CD4-positive, alpha-beta T cell treated with Interleukin-17A for 4 hours (primary cell): ENCODE measurements at places on chromosomes 3 and 15.

DNA sequence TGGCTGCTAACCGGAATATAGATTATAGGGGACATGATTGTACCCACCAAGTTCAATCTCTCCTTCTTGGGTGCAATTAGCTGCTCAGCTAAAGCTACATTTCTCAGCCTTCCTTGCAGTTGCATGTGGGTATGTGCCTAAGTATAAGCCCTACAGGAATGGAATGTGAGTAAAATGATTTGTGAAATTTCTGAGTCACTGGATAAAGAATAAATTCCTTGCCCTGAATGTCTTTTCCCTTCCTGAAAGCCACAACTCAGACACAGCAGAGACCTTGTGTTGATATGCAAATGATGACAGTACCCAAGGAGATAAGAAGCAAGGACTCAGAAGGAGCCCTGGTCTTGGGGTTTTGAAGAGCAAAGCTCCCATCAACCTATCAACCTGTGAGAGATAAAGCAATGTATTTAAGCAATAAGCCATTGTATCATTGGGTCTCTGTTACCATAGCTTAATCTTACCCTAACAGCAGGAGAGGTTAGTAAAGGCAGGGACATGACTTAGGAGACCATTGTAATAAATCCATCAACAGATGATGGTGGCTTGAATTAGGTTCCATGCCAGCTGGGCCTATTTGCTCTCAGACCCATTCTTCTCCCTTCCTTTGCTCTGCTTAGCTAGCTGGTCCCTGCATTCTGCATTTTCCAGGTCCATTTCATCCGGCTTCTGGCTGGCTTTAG, 25.6 kb upstream of the ZNF280D start:
- no peak for DNase-seq

DNA sequence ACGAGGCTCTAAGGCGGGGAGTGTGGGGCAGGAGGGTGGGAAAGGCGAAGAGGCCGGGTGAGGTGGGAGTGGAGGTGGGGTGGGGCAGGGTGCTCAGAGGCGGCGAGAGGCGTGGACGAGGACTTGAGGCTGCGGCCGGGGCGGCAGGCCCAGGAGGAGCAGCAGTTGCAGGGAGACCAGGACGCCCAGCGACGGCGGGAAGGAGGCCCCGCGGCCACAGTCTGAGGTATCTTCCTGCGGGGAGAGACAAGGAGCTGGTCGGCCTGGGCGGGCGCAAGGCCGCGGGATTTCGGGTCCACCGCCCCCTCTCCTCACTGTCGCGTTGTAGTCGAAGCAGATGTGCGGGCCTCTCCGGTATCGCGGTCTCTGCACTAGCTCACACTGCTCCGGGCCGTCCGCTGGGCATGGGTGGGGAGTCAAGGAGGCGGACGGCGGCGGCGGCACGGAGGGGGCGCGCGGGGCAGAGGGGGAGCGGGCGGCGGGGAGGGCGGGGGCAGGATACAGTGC, 5.3 kb upstream of the TMEM115 start:
- DNase-seq = no peak

- DNase-seq = no peak
Measured at GRCh38 chr15:89077750-89078149, 10.5 kb upstream of the ABHD2 start.

DNA sequence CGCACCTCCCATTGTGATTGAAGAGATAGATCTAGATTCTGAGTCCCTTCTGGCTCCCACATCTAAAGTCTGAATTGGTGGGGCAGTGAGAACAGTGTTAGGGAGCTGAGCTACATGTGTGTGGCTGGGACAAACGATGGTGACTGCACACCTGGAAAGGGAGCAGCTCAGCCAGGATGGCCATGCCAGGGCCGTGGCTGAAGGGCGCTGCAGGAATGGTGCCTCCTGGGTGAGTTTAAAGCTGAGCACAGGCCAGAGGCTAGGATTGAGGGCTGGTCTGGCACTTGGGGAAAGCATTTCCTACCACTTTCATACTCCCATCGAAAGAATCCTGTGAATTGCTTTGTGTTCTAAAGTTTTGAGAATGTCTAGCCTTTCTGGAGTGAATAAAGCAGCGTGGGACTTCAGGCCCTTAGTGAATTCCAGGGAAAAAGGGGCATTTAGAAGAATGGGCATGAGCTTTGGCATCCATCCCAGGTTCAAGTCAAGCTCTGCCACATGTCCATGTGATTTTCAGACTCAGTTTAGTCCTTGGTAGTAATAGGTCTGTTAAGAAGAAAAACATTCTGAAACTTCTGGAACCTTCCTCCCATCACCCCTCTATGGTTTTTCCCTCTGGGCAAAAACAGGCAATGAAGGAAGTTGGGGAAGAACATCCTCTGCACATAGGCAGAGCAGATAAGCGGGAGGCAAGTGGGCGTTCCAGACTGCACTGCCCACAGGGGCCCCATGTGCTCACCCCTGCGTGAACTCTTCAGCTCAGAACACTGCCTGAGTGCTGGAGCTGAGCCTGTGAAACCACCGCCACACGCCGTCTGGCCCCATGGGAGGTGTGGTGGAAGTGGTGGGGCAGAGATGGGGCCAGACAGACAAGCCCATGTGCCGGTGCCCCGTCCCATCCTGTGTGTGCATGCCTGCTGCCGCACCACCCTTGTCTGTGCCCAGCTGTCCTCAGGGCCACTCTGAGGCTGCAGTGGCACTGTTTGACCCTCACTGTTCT, 12.9 kb upstream of the CPNE9 start:
- DNase-seq = no peak

- DNase-seq = no peak
Measured at GRCh38 chr3:86661817-86662216, 329.1 kb downstream of the VGLL3 start.

DNA sequence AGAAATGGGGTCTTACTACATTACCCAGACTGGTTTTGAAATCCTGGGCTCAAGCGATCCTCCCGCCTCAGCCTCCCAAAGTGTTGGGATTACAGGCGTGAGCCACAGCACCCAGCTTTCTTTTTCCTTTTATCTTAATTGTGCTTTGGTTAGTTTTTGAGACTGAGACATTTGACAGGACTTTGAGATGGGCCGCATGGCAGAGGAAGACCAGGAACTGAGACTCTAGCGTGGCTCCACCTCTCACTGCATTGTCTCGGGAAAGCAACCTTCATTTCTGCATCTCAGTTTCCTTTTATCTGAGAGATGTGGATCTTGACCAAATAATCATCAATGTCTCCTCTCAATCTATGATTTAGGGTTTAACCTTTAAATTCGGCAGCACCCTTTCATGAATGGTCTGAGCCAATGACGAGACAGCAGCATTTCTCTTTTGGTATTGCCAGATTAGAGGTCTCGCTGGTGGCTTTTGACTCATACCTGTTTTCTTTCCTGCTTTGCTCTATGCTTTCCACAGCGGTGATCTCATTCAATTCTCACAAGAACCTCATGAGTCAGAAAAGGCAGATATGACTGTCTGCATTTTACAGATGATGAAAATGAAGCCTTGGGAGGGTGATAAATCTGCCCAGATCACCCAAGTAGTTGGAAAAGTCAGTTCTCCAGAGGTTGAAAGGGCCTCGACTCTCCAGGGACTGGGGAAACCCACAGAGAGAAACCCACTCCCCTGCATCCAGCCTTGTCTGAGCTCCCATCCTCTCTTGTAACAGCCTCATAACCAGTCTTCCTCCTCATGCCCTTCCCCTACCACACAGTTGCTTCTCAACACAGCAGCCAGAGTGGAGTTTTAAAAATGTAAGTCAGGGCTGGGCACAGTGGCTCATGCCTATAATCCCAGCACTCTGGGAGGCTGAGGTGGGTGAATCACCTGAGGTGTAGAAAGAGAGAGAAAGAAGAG, 84.8 kb upstream of the FOXB1 start:
- DNase-seq = peak; percentile 45

- DNase-seq = no peak
Measured at GRCh38 chr15:52011711-52012144, 7.3 kb upstream of the MAPK6 start.

DNA sequence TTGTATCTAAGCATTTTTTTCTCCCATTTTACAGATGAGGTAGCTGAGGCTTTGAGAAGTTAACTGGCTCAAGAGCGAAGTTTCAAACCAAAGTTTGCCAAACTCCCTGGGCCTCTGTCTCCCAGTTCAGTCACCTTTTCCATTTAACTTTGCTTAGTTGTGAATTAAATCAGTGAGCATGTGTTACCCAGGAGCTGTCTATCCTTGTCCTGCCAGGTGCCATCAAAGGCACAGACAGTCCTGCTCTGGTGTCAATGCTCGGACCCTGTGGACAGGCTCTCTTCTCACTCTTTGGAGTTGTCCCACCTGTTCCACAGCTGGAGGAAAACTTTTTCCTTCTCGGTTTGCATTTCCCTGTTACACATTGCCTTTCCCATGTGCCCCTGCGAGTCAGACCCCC, 8.6 kb downstream of the EPHB1 start:
- no peak for DNase-seq

DNA sequence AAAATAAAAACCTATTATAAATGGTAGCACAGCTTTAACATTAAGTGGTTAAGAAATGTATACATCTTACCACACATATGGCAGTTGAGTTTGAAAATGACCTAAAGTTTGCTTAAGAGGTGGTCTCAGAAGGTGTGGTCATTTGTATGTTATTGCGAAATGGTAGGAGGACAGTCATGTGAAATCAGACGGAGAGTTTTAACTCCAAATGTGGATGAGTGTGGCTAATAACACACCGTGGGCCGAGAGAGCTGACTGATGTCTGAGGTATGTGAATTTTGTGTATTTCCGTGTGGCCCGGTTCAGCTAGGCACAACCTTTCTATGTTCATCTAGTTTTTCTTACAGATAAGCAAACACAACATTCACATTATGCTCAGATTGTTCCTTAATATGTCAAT, 71.9 kb downstream of the ARNT2 start:
- no peak for DNase-seq

GRCh38 chr15:92524874-92525565, 130.6 kb downstream of the FAM174B start:
- no peak for DNase-seq

GRCh38 chr3:126128504-126129397, 44.8 kb upstream of the SLC41A3 start:
- no peak for DNase-seq

DNA sequence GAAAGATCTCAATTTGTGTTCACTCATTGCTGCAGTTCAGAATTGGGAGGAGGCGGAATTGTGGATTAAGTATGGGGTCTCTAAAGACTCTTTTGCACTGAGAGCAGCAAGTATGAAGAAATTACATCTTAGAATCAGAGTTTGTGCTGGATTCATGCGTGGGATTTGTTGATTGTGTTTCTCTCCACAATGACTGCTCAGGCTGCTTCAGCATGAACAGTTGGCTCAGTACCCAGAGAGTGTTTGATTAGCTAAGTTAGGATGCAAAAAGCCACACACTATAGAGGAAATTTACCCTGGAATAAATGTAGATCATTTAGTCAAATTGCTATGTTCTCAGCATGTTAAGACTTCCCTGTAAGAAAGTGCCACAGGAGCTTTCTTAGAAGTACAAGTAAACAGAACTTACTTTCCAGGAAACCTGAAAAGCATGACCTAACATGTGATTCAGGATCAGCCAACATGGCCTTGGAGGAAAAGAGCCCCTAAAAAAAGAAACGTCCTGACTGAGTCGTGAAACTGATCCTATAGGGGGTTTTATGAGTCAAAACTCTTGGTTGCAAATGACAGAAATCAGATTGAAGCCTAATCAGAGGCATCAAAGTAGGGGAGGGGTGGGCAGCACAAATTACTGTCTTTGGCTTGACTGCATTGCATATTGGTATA, 32.6 kb downstream of the HHLA2 start:
- no peak for DNase-seq

GRCh38 chr3:151296226-151296625, 17.9 kb upstream of the P2RY14 start:
- no peak for DNase-seq

DNA sequence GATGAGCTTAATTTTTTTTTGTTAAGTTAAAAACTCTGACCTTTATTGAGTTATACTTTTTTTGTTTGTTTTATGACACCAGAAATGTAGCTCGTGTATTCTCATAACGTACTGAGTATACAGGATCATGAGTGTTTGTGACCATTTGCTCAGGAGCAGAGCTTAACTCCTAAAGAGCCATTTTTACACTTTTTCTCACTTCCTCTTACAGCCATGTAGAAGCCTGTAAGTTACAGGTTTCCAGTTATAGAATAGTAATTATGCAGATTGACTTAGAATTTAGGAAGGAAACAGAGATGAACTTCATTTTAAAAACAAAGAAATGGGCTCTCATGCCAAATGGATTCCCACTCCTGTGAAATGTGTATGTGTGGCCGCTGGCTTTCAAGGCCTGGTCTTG, 151.7 kb downstream of the MCTP2 start:
- no peak for DNase-seq

GRCh38 chr3:69297501-69297900, 88.4 kb downstream of the FRMD4B start:
- DNase-seq = no peak

DNA sequence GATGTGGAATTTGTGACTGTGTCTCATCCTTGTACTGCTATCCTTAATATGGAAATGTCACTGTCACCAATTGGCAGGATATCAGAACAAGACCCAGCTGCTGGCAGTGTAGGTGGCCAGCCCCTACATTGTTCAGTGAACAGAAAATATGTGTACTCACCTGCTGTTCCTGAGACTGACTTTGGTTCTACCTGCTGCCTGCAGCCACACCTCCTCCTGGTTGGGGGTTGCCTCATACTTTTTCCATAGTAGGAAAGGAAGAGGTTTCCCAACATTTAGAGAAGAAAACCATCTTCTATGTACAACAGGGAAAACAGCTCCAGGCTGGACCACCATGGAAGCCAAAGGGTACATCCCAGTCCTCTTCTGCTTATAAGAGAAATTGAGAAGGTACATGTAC, 35.9 kb downstream of the SLC12A1 start:
- no peak for DNase-seq

GRCh38 chr3:117565777-117566176, 856.2 kb downstream of the TUSC7 start:
- no peak for DNase-seq

GRCh38 chr3:105423397-105423796, 56.7 kb downstream of the ALCAM start:
- DNase-seq = no peak
